ENCODE measurements at places on chromosomes 11 and 22.

DNA sequence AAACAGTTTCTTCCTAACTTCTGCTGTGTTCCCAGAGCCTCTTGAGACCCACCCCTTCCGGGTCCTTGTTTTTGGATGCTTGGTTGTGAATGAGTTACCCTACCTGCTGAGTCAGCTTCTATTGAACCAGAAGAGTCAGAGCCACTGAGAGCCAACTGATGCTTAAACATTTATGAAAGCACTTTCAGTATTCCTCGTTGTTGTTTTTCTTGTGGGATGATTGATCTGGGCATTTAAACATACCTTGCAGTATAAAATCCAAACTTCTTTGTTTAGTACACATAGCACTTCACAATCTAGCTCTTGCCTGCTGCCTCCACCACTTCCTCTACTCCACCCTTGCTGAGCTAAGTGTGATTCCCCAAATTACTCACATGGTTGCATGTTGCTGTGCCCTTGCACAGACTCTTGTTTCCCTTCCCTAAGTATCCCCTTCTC, 5.5 kb downstream of the PRSS23 start:
- DNase-seq = no peak

DNA sequence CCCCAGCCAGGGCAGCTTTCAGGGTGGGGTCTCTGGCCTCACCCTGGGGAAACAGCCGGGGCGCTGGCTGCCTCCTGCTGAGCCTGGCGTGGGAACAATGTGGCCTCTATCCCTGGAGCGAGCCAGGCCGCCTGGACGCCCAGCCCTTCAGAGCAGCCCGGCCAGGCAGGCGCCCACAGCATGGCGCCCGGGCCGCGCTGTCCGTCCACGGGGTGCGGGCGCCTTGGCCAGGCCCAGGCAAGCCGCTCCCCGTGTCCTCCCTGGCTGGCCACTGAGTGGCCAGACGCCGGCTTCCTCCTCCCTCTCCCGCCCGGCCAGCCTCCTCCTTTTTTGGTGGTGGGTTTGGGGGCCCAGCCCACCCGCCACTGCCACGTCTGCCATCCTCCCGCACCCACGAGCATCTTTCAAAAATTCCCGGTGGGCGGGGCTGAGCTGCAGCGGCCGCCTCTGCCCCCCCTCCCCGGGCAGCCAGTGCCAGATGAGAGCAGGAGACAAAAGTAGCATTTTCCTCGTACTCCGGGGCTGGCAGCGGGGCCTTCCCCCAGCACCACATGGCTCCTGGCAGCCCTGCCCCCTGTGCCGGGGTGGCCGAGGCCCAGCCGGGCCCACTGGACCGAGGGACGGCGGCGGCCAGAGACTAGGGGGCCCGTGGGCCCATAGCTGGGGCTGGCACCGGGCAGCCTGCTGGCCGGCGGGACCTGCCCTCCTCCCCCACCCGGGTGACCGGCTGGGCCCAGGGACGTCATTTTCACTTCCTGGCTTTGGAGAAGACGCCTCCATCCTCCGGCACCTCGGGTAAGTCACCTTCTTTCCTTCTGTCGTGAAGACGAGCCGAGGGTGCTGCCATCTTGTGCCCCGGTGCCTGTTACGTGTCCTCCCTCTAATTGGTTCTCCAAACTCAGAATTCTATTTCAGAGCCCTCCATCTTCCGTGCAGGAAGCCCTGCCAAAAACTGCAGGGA, 70.2 kb upstream of the PPARA start:
- DNase-seq = no peak

DNA sequence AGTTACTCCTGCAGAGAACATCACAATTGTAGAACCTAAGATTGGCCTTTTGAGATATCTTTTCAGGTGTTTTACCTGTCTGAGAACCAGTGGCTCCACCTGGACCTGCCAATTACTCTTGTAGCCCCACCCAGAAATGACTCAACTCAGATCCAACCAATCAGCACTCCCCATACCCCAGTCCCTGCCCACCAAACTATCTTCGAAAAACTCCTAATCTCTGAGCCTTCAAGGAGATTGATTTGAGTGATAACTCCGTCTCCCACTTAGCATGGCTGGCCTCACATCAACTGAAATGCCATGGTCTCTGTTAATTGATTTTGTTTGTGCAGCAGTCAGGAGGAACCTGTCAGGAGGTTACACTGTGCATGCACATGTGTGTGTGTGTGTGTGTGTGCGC, 103.6 kb downstream of the MTNR1B start:
- peak; percentile 86 for DNase-seq

DNA sequence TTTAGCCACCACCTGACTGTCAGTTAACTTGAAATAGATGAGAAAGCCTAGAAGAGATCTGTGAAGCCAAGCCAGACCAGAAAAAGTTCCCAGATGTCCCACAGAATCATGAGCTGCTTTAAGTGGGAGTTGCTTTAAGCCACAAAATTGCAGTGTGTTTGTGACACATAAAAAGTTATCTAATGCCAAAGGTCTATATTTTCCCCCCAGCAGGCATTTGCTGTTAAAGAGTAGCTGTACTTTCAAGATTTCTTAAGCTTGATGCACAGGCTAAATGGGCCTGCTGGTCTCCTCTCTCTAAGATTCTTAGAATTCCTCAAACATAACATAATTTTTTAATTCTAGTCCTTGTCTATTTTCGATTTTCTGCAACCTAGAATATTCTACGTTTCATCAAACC, 825.7 kb downstream of the FAM181B start:
- no peak for DNase-seq

- DNase-seq = no peak
These were observed 249.1 kb downstream of the FAT3 start for GRCh38 chr11:92473736-92474135.

DNA sequence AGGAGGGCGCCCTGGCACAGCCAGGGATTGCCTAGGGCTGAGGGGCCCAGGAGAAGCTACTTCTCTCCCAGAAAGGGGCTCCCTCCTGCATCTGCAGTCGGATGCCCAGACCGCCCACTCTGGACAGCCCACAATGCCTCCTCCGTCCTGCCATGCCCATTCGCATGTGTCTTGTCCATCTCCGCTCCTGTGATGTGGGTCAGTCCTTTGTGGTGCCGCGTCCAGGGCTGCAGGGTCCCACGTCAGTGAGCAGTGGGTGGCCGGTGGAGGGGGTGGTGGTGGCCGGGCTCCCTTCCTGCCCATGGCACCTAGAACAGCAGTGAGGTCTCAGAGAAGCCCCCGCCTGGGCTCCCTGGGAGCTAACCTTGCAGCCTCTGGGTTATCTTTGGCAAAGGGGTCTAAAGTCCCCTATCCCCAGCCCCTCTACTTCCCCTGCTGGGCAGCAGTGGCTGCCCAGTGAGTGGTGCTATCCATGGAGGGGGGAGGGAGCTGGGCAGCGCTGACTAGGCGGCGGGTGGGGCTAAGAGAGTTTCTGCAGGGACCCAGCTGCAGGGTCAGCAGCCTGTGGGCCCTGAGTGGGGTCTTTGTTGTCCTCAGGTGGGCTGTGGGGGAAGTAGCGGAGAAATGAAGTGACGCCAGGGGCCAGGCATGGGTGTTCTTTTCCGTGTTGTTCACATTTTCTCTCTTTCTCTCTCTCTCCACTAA, 41.1 kb downstream of the KCNC1 start:
- no peak for DNase-seq

DNA sequence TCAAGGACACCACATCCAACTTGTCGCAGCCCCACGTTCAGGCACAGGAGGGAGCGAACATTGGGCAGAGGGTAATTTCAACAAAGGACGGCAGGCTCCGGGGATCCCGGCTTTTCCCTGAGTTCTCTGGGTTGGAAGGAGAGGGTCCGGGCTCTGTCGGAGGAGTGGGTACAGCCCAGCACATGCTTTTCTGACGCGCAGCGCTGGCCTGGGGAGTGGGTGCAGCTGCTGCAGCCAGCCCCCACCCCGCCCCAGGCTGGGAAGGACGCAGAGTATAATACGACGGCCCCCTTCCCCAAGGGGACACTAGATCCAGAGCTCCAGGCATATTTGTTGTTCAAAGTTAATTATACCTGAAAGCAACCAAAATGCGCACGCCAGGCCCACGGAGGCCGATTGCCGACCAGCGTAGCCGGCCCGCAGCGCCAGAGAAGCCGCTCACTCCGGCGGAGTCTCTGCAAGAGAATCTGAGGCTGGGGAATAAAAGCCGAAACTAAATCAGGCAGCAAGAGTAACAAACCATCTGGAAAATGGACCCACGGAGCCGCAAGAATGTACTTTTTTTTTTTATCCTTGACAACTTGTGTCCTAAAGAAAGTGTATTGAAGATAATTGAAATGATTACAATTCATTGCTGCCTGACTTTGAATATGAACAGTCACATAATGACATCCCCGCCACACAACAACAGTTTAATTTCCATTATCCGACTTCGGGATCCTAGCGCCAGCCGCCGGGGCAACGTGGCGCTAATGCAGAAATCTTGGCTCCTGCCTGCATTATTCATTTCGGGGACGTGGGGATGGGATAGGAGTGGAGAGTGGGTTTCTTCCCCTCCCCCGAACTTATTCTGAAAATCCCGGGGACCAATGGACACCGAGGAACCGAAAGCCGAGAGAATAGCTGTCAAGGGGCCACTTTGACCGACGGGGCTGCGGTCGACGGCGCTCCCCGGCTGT, 14.0 kb upstream of the PAX6 start:
- peak; percentile 70 for DNase-seq

DNA sequence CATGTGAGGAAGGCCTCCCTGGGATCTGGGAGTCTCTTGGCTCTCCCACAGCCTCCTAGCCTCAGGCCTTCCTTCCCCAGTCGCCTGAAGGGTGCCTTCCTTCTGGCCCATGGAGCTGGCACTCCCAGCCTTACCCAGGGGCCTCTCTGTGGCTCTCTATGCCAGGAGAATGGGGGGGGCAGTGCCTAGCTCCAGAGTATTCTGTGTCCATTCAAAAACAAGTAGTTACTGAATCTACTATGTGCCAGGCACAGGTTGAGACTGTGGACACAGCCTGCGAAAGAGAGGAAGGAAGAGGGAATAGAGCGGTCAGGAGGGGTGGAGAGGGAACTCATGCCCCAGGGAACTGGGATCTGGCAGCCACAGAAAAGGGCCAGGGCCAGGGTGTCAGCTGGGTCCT, 2.7 kb upstream of the PLA2G3 start:
- no peak for DNase-seq

DNA sequence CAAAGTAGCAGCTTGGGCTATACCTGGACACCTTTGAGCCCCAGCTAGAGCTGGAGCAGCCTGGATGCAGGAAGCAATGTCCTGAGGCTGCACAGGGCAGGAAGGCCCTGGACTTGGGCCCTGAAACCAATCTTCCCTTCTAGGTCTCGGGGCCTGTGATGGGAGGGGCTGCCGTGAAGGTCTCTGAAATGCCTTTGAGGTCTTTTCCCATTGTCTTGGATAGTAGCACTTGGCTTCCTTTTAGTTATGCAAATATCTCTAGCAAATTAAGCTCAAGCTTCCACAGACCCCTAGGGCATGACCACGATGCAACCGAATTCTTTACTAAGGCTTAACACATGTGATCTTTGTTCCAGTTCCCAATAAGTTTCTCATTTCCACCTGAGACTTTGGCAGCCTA, 40.0 kb downstream of the LINC01488 start:
- DNase-seq = peak; percentile 88

GRCh38 chr22:19652316-19652715, 62.0 kb upstream of the SEPTIN5 start:
- DNase-seq = no peak

- no peak for DNase-seq
These were observed 42.5 kb upstream of the DLAT start for GRCh38 chr11:111982541-111983186.

GRCh38 chr22:40058265-40058664, 63.5 kb downstream of the FAM83F start:
- no peak for DNase-seq

- DNase-seq = no peak
These were observed 146.2 kb downstream of the CRYBB2 start for GRCh38 chr22:25365491-25366261.

DNA sequence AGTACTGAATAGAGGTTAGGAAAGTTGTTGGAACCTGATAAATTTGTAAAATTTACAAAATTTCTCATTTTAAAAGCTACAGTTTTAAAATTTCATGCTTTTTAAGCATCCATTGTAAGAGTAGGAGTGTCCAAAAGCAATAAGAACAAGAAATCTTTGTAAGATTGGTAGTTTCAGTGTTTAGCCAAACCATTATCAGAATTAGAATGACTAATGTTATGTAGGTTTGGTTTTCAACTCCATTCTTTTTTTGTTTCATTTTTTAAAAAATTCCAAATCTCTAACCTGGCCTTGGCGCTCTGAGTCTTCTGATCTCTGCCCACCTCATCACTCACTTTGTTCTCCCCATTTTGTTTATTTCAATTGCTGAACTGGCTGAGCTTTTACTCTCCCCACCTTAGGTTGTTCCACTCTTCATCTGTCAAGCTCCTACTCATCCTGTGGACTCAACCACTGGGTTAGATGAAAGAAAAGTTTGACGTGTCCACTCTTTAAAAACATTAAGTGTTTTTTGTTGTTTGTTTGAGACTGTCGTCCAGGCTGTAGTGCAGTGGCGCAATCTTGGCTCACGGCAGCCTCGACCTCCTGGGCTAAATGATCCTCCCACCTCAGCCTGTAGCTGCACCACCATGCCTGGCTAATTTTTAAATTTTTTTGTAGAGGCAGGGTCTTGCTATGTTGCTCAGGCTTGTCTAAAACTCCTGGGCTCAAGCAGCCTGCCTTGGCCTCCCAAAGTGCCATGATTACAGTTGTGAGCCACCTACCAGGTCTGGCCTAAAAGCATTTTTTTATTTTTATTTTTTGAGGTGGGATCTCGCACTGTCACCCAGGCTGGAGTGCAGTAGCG, 14.0 kb downstream of the EP300 start:
- DNase-seq = no peak

DNA sequence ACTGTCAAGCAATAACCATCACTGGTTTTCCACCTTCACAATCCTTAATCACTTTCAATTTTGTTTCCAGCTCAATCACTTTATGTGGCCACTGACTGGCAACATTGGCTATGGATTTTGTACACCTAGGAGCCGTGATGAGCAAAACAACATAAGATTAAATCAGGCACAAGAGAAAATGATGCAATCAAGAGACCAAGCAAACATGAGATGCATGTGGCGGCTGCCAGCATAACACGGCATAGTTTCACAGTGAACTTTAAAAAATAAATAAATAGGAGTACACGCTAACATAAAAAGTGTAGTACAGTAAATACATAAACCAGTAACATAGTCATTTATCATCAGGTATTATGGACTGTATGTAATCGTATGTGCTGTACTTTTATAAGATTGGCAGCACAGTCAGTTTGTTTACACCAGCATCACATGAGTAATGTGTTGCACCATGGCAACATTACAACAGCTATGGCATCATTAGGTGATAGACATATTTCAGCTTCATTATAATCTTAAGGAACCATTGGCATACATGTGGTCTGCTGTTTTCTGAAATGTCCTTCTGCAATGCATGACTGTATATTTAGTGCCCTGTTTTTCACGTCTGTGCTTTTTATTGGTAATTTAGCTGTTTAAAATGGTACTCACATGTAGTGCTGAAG, 83.3 kb upstream of the PRDM11 start:
- DNase-seq = no peak

All from endodermal cell (in vitro differentiated cells).